Choroid plexus epithelial cell (primary cell): ENCODE measurements at places on chromosomes 5 and 9.
A peak's percentile ranks its signal among the peaks of the same experiment; 100 is the strongest.

DNA sequence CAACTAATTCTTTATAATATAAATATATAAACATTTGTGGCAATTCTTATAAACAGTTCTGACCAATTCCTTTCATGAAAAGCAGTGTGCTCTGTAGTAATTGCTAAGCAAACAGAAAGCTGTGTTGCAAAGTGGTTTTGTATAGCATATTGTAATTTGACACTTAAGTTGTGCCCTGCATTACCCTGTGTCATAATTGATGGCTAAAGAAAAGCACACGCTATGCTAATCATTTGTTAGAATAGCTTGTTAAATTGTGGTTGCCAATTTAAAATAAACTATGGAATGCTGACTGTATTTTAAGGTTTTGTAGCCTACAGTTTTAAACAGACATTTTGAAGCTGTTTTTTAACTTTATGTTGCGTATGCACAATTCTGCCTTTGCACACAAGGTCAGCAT is 140.0 kb downstream of the PBX3 start:
- peak; percentile 54 for DNase-seq

DNA sequence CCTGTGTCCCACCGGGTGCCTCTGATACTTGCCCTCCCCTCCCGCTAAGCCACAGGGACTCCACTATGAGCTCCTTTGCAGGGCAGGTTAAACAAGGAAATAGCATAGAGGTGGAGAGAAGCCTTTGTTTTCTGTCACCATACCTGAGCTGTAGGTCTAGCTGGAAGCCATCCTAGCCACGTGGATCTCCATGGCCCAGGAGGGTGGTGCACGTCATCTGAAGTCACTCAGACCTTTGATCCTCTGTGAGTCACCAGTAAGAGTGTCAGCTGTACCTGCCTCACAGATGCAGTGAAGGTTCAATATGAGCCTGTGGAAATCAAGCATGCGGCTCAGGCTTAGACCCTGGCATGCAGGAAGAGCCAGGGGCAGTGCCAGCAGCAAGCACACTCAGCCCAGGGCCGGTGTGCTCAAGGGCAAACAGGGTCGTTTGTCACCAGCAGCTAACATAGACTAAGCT is 55.1 kb downstream of the ASS1 start:
- DNase-seq, result no peak

DNA sequence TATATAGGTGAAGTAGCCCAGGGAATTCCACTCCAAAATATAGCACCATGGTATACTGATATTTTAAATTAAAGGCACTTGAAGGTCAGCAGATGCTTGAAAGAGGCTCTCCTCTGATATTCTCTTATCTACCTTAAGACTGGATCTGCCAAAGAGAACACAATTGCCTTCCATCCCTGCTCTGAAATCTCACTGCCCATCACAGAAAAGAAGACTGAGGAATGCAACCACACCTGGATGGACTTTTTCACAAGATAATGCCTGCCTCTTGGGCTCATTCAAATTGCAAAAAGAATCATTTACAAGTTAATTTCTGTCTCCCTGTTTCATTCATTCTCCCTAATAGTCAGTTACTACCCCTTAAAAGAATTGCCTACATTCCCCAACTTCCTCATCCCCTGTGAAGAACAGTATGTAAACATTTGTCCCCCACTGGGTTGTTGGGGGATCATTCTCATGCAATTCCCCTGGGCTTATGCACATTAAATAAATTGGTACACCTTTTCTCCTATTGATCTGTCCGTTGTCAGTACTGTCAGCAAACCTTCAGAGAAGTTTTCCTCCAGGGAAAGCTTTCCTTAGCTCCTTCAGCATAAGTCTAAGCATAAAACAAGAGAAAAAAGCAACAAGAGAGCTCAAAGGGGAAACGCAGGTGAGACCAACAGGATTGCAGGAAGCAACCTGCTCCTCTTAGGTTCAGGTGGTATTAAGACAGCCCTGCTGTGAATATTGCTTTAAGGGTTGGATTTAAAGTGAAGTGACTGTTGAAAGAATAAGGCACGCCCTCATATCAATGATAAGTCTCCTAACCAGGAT is 171.4 kb upstream of the SLC30A5 start:
- no peak for DNase-seq

- DNase-seq, result no peak
Measured at GRCh38 chr5:19406576-19407365, 581.2 kb downstream of the CDH18 start.

DNA sequence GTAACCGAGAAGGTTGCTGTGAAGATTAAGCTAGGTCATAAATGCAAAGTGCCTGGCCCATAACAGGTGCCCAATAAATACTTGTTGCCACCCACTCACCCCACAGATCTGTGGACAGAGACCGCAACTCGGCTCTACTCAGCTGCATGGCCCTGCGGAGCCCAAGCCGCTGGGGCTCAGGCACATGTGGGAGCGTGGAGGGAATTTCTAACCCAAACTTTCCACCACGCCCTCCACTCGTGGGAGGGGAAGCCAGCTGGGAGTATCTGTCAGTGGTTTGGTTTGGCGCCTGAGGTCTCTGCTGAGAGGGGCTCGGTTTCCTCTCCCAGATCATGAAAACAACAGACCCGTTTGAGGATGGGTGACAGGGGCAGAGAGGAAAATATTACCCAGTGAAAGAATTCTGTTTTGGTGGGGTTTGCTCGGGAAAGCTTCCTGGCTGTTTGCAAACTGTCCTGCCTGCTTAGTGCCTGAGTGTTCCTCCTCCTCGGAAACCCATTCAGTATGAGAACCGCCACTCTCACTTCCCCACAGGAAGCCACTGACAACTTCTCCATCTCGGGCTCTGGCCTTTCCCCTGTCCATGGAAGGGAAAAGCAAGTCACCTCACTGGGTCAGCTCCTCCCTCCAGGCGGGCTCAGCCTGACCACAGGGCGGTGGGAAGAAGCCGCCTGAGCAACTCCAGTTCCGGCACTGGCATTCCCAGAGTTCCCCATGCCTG is 60.1 kb downstream of the RGS3 start:
- peak; percentile 30 for DNase-seq

DNA sequence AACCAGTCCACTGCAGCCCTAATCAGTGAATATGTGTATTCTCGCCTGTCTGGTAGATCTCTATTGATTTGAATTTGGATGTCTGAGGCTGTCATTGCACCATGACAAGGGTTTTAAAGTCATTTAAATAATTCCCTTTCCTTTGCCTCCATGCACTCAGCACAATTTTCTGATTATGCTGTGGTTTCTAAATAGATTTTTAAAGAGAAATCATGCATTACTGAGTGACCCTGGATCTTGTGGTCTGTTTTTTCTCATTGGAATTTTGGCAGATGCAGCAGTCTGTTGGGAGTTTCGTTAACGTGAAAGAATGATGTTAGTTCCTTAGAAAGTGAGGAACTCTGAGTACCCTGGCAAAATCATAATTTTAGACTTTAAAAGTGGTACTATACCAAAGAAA is 396.0 kb downstream of the LRRC70 start:
- DNase-seq, result peak; percentile 39

- no peak for DNase-seq
Measured at GRCh38 chr9:108069991-108070390, 580.4 kb upstream of the KLF4 start.

GRCh38 chr5:172496671-172497371 is 42.5 kb upstream of the SH3PXD2B start:
- peak; percentile 5 for DNase-seq

DNA sequence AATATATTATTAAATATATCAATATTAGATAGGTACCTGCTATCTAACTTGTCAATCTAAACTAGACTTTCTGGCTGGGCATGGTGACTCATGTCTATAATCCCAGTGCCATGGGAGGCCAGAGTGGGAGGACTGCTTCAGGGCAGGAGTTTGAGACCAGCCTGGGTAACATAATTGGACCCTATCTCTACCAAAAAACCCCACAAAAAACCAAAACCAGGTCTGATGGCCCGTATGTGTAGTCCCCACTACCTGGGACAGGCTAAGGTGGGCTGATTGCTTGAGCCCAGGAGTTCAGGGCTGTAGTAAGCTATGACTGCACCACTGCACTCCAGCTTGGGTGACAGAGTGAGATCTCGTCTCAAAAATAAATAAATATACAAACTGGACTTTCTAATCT is 55.0 kb downstream of the PJA2 start:
- DNase-seq, result no peak

GRCh38 chr5:66849803-66850202 is 253.6 kb downstream of the MAST4 start:
- peak; percentile 64 for DNase-seq

DNA sequence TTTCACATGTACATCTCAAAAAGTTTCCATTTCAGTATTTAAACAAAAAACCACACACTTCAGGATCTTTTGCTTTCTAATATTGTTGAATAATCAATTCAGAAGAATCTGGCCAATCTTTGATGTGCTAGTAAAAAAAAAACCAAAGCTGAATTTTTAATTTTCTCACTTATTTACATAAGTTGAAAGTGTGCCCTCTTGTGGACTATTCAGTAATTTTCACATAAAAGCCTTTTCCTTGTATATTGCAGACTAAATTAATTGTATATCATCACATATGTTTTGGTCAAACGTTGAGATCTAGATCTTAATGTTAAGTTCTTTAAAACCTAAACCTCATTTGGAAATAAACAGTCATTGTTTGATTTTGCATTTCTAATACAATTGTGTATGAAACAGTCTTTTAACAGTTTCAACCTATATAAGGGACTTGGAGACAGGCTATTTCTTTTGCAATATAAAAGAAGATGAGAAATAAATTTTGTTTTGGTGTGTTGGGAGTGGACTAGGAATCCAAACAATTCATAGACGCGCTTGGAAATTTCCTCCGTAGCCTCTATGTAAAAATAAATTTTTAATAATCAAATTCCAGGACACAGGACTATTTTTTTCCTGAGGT is 68.1 kb downstream of the NIPBL start:
- peak; percentile 86 for DNase-seq

- DNase-seq, result no peak
Measured at GRCh38 chr9:120911295-120911837, 15.2 kb downstream of the TRAF1 start.
